ENCODE measurements at places on chromosomes 2 and 18. TPM values are rescaled to one million over a fixed set of nuclear protein-coding genes. Genes with fewer than 3 reads are reported as not detected.

GRCh38 chr2:42846932-42847595 lies 54.7 kb upstream of the HAAO start:
- no peak overlapping the region for H3K4me3 ChIP-seq
- no peaks in the 10 kb centered on the region for H3K27me3 ChIP-seq
- H3K27ac ChIP-seq, result no peak overlapping the region
- H3K4me1 ChIP-seq, result no peaks in the 10 kb centered on the region

DNA sequence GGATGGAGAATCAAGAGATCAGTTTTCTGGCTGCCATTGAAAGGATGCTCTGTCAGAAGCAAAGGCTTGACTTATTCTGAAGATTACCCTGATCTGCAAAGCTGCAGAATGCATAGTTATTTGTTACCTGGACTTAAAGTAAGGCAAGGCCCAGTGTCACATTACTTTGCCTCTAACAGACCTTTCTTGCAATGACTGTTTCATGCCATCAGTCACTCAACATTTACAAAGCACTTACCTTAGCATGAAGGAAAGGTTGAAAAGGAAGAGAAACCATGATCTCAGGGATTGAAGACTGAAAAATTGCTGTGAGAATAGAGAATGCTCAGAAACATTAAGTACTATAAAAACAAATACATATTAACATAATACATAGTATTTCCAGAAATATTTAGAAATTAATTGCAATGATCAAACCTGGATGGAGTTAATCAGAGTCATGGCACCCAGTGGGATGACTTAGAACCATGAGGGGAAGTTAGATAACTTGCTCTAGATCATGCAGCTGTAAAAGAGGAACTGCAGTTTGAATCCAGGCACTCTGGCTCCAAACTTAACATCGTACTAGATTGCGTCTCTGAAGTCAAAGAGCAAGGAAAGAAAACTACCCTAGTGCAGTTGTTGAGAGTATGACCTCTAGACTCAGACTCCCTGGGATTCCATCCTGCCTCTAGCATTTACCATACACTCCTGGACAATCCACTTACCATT lies 26.5 kb upstream of the FAM117B start:
- no peaks in the 10 kb centered on the region for H3K27me3 ChIP-seq
- no peaks in the 10 kb centered on the region for H3K36me3 ChIP-seq
- H3K4me3 ChIP-seq, result no peak overlapping the region
- no peak for DNase-seq

DNA sequence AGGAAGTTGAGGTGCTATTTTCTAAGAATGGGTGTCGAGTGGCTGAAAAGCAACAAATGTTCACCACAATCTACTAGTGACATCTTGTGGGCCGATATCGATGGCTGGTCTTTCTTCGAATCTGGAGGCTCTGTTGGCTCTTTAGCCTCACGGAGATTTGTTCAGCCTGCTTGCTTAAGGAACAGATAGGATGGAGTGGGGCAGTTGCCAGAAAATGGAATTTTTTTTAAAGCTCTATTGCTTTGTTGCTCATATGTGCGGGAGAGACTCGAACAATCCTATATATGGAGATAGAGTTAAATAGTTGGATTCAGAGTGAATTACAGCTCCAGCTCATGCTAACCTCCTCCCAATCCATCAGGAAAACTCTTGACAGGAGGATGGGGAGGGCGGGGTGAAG lies 70.9 kb upstream of the LYPD6B start:
- H3K36me3 ChIP-seq, result no peaks in the 10 kb centered on the region
- H3K4me3 ChIP-seq, result no peak overlapping the region
- no peaks in the 10 kb centered on the region for H3K4me1 ChIP-seq

- no peak overlapping the region for H3K4me3 ChIP-seq
- H3K4me1 ChIP-seq, result no peaks in the 10 kb centered on the region
- H3K36me3 ChIP-seq, result no peaks in the 10 kb centered on the region
- no peaks in the 10 kb centered on the region for H3K27me3 ChIP-seq
Observed at GRCh38 chr2:161974461-161974860, 99.6 kb downstream of the DPP4 start.

DNA sequence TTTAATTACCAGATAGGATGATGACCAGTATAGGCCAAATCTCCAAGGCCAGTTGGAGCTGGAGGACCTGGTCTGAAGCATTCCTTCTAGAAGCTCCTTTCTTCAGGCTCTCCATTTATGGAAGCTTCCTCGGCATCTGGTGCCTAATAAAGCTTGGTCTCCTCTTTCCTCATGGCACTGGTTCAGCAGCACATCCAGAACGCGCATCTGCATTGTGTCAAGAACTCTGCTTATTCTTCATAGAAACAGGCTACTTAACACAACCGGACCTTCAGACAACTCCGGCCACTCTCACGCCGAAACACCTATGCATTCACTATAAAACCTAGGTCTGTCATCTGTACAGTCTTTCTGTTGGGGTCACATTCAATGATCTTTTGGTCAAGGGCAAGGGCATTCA lies 99.8 kb downstream of the COL6A3 start:
- H3K27me3 ChIP-seq, result no peaks in the 10 kb centered on the region
- H3K36me3 ChIP-seq, result no peaks in the 10 kb centered on the region
- no peak for DNase-seq
- no peaks in the 10 kb centered on the region for H3K4me1 ChIP-seq
- no peak overlapping the region for H3K27ac ChIP-seq

IL36G gene
- not detected for total RNA-seq

CD28 gene
- total RNA-seq, result not detected

FNDC4 gene
- 1.3 TPM for total RNA-seq

DNA sequence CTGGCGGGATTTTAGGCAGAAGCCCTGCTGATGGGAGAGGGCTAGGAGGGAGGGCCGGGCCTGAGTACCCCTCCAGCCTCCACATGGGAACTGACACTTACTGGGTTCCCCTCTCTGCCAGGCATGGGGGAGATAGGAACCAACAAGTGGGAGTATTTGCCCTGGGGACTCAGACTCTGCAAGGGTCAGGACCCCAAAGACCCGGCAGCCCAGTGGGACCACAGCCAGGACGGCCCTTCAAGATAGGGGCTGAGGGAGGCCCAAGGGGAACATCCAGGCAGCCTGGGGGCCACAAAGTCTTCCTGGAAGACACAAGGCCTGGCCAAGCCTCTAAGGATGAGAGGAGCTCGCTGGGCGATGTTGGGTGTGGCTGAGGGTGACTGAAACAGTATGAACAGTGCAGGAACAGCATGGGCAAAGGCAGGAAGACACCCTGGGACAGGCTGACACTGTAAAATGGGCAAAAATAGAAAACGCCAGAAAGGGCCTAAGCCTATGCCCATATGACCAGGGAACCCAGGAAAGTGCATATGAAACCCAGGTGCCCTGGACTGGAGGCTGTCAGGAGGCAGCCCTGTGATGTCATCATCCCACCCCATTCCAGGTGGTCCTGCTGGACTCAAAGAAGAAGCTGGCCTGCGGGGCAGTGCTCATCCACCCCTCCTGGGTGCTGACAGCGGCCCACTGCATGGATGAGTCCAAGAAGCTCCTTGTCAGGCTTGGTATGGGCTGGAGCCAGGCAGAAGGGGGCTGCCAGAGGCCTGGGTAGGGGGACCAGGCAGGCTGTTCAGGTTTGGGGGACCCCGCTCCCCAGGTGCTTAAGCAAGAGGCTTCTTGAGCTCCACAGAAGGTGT lies 8.5 kb downstream of the PROC start:
- no peaks in the 10 kb centered on the region for H3K36me3 ChIP-seq
- H3K27ac ChIP-seq, result no peak overlapping the region
- no peaks in the 10 kb centered on the region for H3K27me3 ChIP-seq

DNA sequence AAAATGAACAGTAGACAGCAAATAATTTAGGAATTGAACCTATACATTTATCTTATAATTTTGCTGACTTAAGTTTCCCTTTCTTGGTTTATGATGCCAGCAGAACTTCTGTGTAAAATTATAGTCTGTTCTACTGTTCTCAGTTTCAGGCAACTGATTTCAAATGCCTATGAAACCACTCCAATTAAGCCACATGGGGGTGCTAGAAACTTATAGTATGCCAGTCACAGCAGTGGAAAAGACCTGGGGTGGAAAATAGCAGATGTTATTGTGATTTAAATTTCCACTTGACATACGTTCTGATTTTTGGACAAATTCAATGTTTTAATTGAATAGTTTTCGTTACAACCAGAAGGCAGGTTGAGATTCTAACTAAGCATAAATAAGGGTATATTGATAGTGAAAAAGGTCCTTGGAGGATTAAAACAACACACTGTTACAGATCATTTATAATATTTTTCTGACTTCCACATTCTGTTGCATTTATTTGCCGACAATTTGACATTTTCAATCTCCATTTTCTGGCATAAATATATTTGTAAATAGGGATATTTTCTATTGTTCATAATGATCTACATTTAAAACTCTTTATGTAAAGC lies 61.4 kb downstream of the CPS1 start:
- H3K36me3 ChIP-seq, result no peaks in the 10 kb centered on the region
- H3K27me3 ChIP-seq, result no peaks in the 10 kb centered on the region
- DNase-seq, result peak; percentile 66
- no peak overlapping the region for H3K4me3 ChIP-seq

Measured in A673 (cell line).